ENCODE measurements at places on chromosomes 7 and 10.

- DNase-seq: peak; percentile 36
Observed at GRCh38 chr10:93680412-93681047, 21.9 kb downstream of the FRA10AC1 start.

GRCh38 chr7:77685233-77685632, 11.0 kb upstream of the RSBN1L start:
- no peak for DNase-seq

- DNase-seq: no peak
Observed at GRCh38 chr10:61153771-61154170, 209.8 kb upstream of the RHOBTB1 start.

- DNase-seq: no peak
Observed at GRCh38 chr7:107048783-107049418, 4.4 kb downstream of the PRKAR2B start.

GRCh38 chr10:131909014-131909808, 8.4 kb downstream of the PPP2R2D start:
- no peak for DNase-seq

GRCh38 chr10:83062871-83063270, 1076.4 kb upstream of the GHITM start:
- DNase-seq: no peak

DNA sequence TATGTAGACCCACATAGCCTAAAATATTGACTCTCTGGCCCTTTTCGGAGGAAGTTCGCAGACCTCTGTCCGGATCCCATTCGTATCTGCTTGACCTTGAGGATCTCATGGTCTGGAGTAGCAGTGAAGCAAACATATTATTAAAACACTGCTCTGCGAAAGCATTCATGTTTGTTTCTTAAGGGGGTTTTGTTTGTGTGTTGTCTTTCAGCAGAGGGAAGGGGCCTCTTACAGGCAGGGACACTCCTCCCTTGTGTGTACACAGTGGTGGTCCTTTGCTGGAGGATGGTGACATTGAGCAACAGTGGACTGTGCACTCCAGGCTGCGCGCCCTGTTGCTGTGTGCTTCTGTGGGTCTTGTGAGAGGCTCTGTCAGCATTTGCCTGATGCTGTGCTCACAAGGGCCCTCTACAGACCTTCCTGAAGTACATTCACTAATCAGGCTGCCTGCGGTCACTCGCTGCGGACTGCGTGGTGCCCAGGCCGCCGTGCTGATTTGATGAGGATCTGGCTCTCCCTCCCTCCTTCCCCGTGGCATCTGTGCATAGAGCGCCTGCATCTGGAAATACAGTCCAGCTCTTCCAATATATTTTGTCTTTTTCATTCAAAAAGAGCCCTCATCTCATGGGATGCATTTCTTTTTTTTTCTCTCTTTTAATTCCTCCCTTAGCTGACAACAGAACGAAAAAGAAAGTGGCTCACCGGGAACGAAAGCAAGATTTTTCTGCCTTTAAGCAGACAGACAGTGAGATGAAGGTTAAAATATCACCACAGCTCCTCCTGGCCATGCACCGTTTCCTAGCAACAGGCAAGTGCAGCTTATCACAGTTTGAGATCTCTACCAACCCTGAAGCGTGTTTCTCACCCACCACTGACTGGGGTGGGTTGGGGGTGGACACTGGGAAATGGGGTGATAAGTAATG, 135.8 kb downstream of the CNNM2 start:
- DNase-seq: peak; percentile 81

DNA sequence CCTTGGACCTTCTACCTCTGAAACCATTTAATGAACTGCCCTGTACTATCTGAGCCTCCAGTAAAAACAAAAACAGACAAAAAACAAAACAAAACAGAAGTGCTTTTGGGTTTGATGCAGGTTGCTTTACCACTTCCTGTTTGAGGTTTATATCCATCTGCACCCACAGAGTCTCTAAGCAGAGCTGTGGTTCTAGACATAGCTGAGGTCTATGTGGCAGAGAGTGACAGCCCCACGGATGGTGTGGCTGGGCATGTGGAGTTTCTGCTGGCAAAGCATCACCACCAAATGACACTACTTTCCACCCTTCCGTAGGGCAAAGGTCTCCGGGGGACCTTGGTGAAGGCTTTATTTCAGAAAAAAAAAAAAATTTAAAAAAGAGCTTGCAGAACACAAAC, 754.2 kb downstream of the GRID1 start:
- DNase-seq: no peak

DNA sequence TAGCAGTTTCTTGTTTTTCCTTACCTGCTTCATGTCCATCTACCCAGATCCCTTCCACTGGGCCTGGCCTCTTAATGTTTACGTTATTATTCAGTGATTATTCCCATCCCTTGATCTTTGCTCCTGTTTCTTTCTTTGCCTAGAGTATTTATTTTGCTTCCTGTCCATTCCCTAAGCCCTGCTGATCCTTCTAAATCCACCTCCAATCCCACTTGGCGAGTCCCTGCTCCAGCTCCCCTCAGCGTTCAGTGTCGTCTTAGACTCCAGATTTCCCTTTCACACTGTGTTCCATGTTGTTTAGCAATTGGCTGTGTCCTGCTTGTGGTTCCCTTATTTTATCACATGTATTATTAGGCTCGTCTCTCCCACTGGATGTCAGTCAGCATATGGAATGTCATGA, 7.3 kb downstream of the PPP2R2D start:
- DNase-seq: no peak

- DNase-seq: no peak
Observed at GRCh38 chr7:39249635-39250152, 272.0 kb downstream of the POU6F2 start.

DNA sequence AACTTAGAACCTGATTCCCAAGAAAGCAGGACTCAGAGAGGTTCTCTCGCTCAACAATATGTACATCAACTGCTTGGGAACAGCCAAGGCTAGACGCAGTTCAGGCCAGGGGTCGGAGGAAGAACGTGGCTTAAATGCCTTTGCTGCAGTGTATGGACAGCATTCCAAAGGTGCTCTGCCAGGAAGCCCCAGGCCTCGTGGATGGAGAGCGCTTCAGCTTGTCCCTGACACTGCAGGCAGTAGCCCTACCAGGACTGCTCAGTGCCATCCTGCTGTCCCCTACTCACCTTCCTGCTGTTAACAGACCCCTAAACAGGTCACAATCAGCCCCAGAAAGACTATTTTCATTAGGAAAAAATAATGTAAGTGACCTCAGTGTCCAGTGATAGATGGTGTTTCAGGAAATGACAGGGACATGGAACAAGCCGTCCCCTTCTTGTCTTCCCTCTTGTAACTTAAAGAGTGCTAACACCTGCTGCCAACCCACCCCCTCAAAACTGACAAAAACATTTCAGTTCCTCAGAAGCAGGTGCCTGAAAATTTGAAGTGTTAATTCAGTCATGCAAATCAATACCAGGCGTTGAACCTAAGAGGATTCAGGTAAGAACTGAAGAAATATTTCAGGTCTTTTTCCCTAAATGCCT, 16.5 kb downstream of the CREB3L2 start:
- no peak for DNase-seq

- peak; percentile 30 for DNase-seq
Observed at GRCh38 chr7:124856299-124856888, 73.2 kb downstream of the POT1 start.

GRCh38 chr10:124231168-124232155, 138.1 kb upstream of the CHST15 start:
- DNase-seq: no peak

- no peak for DNase-seq
Observed at GRCh38 chr7:132574223-132574622, 2.0 kb downstream of the PLXNA4 start.

- DNase-seq: peak; percentile 84
Observed at GRCh38 chr10:119817991-119818888, 54.4 kb downstream of the MCMBP start.

GRCh38 chr7:65250697-65251395, 122.8 kb upstream of the ZNF92 start:
- DNase-seq: no peak

- no peak for DNase-seq
Observed at GRCh38 chr10:126470991-126471390, 82.7 kb upstream of the ADAM12 start.

DNA sequence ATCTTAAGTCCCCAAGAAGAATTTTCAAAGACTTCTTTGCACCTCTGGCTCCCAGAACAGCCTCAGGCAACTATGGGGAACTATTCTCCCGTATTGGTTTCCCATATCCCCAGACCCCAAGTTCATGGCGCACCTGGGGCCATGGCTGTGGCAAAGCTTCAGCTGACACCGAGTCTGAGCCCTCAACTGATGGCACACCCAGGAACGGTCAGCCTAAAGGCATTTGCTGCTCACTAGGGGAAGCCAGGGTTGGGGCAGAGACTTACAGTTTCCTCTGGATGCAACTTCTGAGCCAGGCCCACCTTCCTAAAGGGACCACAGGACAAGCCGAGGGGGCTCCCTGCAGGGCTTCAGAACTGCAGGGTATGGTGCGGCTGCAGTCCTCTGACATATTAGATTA, 13.7 kb upstream of the CPA1 start:
- DNase-seq: no peak

- no peak for DNase-seq
Observed at GRCh38 chr7:80884511-80885195, 34.2 kb downstream of the SEMA3C start.

DNA sequence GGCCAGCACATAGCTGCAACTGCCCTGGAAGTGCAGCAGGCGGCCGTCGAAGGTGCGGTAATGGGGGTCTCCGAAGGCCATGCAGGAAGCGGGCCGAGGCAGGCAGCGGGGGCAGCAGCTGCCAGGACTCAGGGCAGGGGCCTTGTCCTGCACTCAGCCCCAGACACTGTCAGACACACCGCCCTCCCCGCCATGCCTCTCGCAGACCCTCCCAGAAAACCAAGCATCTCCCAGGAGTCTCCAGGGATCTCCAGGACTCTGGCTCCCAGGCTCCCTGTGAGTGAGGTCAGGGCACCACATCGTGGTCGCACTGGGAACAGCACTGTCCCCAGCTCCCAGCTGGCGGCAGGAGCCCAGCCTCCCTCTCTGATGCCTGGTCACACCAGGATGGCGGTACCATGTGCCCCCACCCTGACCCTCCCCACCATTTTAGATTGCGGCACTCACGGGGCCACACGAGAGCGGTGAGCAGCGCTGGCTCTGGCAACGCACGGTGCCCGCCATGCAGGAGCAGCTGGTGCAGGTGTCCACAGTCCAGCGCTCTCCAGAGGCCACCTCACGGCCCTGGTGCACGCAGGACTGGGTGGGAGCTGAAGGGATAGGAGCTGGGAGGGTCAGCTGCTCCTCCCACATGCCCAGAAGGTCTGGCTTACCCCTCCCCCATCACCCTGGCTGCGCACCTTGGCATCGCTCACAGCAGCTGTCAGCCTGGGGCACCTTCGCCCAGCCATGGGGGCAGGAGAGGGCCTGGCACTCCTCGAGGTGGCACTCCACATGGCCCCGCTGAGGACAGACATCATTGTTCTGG, 17.5 kb downstream of the ATP6V1F start:
- peak; percentile 61 for DNase-seq

DNA sequence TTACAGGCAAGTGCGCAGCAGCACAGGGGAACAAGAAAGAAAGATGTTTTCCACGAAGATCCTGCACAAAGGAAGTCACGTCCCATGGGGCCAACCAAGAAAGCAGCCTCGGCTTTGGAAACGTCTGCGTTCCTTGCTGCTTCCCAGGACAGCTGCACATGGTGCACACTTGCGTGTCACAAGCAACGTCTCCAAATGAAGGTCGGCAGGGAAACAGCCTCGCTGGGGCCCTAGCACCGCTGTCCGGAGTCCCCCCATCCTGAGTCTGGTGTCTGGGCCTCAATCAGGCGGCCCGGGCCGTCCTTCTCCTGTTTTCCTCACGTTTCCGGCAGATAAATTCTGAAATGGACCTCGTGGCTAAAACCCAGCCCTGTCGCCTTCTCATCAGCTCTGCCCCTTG, 206.2 kb downstream of the DIP2C start:
- no peak for DNase-seq

- peak; percentile 54 for DNase-seq
Observed at GRCh38 chr10:131144711-131145375, 166.7 kb downstream of the TCERG1L start.

DNA sequence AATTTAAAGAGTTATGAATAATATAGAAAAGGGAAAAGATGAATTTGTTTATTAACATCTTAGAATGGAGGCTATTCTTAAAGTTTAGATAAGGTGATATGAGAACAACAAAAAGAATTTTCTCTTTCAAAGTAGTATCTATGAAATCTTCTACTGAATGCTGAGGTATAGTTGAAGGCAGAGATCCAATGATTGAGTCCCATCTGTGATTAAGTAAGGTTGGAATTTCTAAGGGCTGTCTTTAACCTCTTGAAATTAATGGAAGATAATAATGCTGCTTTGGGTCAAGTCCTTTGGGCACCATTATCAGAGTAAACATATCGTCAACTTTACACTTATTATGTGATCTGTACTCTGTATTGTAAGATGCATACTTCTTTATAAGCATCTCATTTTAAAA, 307.9 kb downstream of the PRKG1 start:
- DNase-seq: no peak

GRCh38 chr10:5595591-5595990, 70.8 kb downstream of the ASB13 start:
- no peak for DNase-seq

- no peak for DNase-seq
Observed at GRCh38 chr7:90764848-90765570, 168.9 kb downstream of the CDK14 start.

DNA sequence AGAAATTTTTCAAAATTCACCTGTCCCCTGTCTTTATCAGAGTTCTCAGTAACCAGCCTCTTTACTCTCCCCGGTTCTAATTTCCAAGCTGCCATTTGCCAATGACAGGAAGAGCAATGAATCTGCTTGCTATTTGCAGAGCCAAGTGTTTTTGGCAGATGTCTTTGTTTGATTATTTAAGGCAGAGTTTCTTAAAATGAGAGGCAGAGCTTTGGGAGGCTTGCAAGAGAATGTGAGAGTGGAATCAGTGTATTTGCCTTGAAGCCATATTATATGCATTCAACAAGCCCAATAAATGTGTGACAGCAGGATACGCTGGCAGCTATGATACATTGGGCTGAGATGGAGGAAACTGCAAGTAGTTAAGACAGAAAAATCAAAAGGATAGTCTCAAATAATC, 196.5 kb downstream of the PHF14 start:
- DNase-seq: no peak

GRCh38 chr10:103763374-103764202, 91.8 kb downstream of the SH3PXD2A start:
- DNase-seq: no peak

All from left lung (tissue), 14 donors.